ENCODE measurements at places on chromosomes 5 and 9.

GRCh38 chr5:17020678-17021601 lies 84.9 kb upstream of the MYO10 start:
- DNase-seq, result no peak

GRCh38 chr5:143347698-143348344 lies 55.7 kb downstream of the NR3C1 start:
- DNase-seq, result no peak

- DNase-seq, result no peak
Observed at GRCh38 chr5:91182763-91183162, 200.4 kb downstream of the ARRDC3 start.

- DNase-seq, result no peak
Observed at GRCh38 chr5:32859211-32859641, 148.1 kb downstream of the NPR3 start.

- DNase-seq, result peak; percentile 44
Observed at GRCh38 chr5:83434946-83435345, 36.6 kb upstream of the VCAN start.

DNA sequence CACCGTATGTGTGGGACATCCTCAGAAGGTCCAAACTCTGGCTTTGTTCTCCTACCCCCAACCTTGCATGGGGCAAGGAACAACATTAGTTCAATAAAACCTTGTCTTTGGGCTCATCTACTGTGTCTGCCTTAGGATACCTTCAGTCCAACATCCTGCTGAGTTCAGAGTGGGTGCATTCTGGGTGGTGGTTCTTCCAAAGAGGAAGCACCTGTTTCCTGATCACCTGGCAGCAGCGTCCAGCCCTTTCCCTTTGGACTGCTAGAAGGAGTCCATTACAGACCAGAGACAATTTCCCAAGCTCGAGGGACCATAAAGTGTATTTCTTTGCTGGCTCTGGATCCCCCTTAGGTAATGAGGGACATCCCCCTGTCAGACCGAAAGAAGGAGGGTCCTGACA lies 154.1 kb downstream of the SEMA6A start:
- DNase-seq, result no peak

GRCh38 chr9:115254287-115255180 lies 136.6 kb upstream of the TNC start:
- peak; percentile 25 for DNase-seq

GRCh38 chr5:164052536-164053093 lies 547.2 kb downstream of the MAT2B start:
- DNase-seq, result no peak

DNA sequence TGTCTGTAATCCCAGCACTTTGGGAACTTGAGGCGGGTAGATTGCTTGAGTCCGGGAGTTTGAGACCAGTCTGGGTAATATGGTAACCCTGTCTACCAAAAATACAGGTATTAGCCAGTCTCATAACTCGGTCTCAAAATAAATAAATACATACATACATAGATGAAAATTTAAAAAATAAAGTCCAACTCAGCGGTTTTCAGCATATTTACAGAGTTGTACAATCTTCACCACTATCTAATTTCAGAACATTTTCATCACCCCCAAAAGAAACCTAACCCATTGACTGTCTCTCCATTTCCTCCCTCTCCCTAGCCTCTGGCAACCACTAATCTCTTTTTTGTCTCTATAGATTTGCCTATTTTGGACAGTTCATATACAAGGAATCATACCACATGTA lies 10.7 kb downstream of the RMND5B start:
- no peak for DNase-seq

Measured in NCI-H446 (cell line).